Lower lobe of right lung (tissue), 2 donors: ENCODE measurements at places on chromosomes 11 and 22. TPM values are rescaled to one million over a fixed set of nuclear protein-coding genes. Genes with fewer than 3 reads are reported as not detected.

Gene ACRV1
- not detected for total RNA-seq

Gene ABCG4
- total RNA-seq: 0.15 TPM

GRCh38 chr11:14583252-14584034 is 60.2 kb upstream of the PDE3B start:
- DNase-seq: no peak

- no peak for DNase-seq
Measured at GRCh38 chr11:111612224-111612623, 10.0 kb downstream of the SIK2 start.

GRCh38 chr11:2128130-2128510 is 11.1 kb downstream of the IGF2 start:
- DNase-seq: no peak

Gene PDGFD
- 3.9 TPM for total RNA-seq

Gene ENTHD1
- not detected for total RNA-seq
